NCI-H510A (cell line): ENCODE measurements at places on chromosomes 16 and 17.

DNA sequence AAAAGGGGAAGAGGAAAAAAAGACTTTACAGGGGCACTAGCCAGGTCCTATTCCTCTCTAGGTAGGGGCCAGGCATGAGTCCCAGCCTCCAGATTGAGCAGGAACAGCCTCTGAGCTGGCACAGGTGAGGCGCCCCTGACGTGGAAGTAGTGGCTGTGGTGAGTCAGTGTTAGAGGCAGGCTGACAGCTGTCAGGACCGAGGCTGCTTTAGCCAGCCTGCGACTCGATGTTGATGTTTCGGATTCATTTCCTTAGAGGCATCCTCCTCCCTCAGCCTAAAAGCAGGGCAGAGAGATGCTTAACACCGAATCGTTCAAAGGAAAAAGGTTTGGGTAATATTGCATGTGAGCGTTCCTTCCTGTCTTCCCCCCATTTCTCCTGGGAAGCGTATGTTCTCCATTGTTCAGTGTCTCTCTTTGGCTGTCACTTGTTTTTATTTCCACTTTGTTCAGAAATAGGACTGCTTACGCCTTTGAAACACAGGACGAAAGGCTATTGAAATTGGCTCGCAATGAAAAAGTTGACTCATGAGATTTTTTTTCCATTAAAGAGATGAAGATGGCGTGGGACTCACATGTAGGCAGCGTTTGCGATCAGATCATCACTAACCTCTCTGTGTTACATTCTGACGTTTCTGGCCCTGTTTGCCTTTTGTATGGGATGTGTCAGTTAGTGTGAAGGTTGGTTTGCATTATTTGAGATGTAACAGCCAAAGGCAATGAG lies 1.3 kb downstream of the KIAA0513 start:
- no peak for DNase-seq

- DNase-seq, result no peak
Measured at GRCh38 chr17:50107790-50108414, 12.8 kb downstream of the PDK2 start.

DNA sequence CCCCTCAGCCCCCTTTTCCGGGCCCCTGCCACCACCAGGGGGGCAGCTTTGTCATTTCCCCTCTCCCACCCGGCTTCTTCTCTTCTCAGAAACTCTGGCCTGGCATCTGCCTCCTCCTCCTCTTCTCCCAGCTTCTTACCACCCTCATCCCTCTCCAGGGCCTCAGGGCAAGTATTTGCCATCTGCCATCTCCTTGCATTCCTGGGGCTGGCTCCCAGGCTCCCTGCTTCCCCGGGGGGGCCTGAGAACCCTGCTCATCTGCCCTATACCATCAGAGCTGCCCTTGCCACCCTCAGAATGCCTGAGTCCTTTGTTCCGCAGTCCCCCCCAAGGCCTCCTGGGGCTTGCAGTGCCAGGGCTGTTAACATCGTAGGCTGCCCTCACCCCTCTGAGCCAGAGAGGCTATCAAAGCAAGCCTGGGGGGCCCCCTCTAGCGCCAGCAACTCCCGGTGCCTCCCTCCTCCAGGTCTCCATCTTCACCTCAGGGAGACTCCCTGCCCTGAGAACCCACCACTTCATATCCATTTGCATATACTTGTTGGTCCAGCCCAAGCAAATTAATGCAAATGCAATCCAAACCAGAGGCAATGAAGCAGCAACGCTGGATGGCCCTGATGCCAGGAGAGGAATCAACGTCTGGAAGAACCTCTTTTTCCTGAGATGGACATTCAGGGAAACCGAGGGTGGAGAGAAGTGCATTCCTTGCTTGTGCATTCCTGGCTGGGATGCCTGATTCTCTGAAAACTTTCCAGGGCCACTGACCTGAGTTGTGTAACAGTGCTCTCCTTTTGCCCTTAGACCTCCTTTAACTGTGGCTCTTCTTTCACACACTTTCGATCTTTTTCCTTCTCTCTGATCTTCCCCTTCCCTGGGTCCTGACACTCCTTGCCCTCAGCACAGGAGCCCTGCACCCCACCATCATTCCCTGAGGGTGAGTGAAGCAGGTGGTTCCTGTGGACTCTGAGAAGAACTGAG lies 20.7 kb upstream of the SP2 start:
- DNase-seq, result no peak

DNA sequence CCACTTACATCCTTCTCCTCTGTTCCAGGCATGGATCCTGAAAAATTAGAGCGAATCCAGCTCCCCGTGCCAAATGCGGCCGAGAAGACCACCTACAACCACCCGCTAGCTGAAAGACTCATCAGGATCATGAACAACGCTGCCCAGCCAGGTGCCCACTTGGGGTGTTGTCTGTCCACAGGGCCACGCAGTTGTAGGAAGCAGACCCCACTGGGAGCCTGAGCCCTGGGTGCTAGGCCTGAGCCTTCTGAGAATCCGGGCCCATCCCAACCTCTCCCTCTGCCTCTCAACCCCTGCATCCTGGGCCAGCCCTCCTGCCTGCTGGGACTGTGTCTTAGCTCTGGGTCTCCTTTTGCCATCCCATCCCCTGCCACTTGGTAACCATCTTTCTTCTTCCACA lies 95.4 kb downstream of the CLEC16A start:
- no peak for DNase-seq

DNA sequence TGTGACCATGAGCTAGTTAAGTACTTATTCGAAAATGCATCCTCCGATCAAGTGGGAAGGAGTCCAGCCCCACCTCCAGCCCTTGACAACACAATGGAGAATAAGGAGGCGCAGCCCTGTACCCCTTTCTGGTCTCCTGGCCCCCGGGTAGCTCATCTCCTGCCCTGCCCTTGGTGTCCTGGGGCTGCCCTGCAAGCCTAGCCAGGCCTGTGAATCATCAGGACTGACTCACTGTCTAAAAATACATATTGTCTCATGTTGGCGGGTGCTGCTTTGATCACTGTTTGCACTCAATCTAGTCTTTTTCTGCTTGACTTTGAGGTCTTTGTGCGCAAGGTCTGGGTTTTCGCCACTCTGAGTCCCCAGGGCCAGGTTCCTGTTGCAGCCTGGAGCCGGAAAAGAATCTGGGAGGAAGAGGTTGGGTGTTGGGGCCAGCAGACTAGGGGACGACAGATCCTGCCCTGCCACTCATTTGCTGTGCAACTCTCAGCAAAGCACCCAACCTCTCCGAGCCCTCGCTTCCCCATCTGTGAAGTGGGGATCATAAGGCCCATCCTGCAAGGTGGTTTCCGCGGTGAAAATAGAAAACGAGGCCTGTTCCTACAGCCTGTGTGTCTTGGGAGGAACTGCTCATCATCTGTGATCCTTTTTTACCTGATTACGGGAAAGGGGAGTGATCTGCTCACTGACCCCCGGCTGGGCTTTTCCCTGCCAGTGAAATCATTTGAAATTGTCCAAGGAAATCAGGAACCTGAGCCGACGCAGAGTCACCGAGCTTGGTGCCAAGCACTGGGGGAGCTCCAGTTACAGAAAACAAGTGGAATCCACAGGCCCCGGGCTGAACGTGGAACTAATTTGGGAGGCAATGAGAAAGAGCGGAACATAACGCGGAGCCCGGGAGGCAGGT lies 230.4 kb downstream of the PARN start:
- no peak for DNase-seq

DNA sequence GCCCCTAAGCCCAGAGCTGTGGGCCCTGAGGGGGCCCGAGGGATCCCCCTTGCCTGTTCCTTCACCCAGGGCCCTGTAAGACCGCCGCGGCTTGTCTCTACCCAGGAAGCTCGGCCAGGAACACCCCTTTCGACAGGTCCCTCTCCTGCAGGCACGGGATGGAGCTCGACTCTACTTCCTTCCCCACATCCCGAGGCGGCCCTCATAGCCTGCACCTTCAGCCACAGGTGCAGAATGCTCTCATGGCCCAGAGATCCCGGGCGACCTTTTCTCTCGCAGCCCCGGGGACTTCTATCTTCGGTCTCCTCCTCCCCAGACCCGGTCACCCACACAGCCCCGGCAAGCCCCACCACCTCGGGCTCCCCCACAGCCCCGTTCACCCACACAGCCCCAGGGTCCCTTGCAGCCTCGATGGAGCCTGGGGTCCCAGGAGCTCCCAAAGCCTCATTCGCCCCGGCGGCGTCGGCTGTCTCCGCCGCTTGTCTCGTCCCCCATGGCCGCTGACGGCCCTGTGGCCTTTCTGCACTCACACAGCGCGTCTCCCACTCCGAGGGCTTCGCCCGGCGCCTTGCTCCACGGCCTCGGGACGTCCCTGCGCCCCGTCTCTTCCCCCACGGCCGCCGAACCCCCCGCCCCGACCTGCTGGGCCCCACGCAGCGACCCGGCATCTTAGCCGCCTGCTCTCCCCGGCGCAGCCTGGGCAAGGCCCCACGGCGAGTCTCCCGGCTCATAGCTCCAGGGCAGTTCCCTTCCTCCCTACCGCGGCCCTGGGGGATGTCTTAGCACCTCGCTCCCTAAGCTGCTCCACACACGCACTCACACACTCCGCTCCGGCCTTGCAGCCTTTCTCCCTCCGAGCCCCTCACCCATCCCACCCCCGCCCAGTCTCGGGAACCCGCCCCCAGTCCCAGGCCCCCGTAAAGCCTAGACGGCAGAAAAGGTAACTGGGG lies 650 bp downstream of the KIAA0753 start:
- DNase-seq, result no peak

DNA sequence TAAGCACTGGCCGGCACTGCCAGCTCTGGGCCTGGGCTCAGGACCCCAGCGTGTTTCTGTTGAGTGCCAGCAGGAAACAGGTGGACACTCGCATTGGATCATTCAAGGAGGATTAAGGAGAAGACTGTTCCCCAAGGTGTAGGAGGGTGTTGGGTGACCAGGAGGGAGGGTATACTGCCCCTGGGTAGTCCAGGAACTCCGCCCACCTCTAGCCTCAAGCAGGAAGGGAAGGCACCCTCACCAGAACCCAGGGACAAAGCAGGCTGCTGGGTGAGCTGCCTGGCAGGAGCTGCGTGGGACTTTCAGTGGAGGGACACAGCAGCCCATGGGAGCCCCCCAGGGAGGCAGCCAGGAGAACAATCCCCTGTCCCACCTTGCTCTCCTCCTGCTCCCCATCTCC lies 7.7 kb upstream of the RAB37 start:
- no peak for DNase-seq

- no peak for DNase-seq
Measured at GRCh38 chr17:8552577-8553320, 77.8 kb downstream of the MYH10 start.

- no peak for DNase-seq
Measured at GRCh38 chr17:48254896-48255295, 147.3 kb downstream of the SNX11 start.

DNA sequence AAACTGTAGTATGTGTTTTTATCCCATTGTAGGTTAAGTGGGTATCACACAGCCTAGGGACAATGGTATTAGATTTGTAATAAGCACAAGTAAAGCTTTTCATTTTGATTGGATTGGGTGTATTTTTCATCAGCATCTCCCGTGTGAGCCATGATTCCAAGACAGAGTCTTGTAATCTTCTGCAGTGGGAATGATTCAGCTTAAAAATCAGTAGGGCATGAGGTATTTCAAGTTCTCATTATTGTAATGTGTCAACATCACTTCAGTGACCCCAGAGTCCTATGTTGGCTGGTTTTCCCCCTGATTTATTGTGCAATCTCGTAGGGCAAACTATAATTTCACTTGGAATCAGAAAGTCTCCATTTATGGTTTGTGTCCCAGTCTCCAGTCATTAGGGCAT lies 833.2 kb upstream of the RBFOX1 start:
- DNase-seq, result no peak

DNA sequence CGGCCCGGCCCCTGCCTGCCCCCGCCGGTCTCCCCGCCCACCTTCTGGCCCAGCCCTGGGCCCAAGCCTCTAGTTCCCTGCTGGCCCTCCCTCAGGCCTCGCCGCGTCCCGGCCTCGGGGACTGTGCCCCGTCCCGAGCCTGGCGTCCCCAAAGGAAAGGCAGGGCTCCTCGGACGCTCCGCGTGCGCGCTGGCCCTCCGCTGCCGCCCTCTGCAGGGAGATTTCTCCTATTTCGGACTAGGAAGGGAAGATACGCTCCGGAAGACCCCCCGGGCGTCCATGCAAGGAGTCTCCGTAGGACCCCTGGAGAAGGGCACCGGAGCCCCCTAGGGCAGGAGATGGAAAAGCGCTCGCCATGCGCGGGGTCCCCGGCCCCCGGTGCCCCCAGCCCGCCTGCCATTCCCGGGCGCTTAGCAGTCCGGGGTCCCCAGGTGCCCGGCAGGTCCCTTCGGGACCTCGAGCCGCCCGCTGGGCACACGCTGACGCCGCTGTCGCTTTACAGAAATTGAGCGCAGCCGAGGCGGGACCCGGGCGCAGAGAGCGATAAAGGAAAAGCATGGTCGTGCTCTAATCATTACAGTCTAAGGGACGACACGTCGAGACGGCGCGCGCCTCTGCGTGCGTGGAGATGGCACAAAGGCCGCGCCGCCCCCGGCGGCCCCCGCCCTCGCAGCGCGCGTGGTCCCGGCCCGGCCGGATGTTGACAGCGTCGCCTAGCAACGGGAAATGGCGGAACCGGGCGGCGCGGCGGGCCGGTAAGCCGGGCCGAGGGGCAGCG lies at the start of gene CCDC40:
Gene CCDC40 (plus strand): TSS at position 706 of the 778 bp plus-strand sequence. CDS start 21 bp downstream, at position 727.
- DNase-seq, result peak; percentile 73

DNA sequence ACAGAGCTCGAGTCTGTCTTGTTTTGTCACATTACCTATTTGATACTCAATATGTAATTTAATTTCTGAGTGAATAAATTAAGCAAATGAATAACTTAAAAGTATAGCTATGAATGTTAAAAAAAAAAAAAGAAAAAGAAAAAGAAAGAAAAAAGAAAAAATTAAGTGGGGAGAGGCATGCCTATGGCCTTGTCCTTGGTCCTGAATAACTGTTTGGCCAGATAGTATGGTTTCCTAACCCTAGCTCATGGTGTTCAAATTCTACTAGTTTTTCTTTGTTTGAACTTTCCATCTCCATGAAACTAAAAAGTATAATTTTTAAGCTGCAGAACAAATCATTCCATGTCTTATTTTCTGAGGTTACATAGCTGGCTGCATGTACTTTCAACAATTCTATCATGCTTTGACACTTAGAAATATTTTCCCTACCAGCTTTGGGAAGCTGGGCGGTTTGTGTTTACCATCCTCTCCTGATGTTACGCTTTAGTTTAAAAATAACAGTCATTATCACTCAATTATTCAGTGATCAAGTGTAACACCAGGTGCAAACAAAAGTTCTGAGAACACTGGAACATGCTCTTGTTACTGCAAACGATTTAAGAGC lies 31.8 kb downstream of the TOX3 start:
- DNase-seq, result peak; percentile 51
